ENCODE measurements at places on chromosomes 12 and 14.

- no peak for DNase-seq
Observed at GRCh38 chr12:114396153-114396868, 9.6 kb downstream of the TBX5 start.

DNA sequence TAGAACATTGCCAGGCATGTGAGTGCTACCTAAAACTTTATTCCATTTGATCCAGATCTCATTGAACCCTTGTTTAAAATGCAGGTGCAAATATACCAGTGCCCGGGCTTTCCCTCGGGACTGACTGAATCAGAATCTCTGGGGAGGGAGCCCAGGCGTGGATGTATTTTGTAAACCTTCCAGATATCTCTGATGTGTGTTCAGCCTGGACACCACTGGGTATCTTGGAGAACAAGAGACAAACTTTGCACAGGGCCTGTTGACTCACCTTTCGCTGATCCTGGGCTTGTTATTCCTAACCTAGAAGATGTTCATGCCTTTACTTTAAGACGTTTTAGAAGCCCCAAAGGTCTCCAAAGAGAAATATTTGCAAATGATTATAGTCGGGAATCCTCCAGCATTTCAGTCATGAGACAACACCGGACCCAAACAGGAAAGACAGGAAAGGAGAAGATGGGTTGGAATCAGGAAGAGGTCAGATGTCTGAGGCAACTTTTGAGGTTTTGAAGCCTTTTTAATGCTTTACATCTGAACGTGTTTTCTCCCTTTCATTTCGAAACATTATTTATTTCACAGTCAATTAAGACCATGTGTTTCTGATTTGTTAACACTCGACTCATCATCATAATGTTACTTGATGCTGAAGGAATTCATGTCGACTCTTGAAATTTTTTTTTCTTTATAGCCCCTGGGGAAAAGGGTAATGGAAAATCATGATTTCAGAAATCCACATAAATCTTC, 118.6 kb downstream of the PLXNC1 start:
- peak; percentile 42 for DNase-seq

- peak; percentile 16 for DNase-seq
Observed at GRCh38 chr12:55469291-55469690, 647 bp downstream of the OR6C70 start.

DNA sequence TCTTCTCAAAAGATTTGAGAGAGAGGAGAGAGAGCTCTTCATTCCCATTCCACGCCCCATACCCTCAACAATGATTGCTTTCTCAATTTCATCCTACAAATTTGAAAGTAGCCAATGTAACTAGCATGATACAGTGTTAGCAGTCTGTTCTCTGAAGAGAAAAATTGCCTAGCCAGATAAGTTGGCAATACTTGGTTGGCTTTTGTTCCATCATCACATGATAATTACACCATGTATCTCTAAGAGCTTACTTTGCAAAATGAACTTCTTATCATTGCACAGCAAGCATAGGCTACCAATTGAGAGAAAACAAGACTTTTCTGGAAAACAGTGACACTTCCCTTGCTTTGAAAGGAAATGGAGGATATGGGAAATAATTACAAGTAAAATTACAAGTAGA, 68.9 kb downstream of the FSCB start:
- no peak for DNase-seq

GRCh38 chr14:93857081-93857480, 68.8 kb upstream of the PRIMA1 start:
- no peak for DNase-seq

GRCh38 chr14:38387821-38388220, 131.9 kb upstream of the CLEC14A start:
- DNase-seq = no peak

DNA sequence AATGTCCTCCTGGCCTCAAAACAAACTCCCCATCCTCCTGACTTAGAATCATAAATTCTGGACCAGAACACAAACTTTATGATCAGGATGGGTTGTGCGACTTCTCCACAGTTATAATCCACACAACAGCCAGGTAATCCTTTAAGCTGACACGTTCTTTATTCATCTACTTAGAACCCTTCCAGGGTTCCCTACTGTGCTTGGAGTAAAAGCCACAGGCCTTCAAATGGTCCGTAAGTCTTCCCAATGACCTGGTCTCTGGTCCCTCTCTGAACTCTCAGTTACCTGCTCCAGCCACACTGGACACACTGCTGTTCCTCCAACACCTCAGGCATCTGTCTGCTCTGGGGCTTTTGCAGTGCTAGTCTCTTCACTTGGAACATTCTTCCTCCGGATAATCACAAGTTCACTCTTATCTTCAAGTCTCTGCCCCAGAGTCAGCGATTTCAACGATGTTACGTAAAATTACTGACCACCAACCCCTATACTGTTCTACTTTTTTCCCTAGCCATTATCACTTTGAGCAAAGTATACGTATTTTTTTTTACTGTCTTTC, 1.7 kb upstream of the RNASE7 start:
- no peak for DNase-seq

DNA sequence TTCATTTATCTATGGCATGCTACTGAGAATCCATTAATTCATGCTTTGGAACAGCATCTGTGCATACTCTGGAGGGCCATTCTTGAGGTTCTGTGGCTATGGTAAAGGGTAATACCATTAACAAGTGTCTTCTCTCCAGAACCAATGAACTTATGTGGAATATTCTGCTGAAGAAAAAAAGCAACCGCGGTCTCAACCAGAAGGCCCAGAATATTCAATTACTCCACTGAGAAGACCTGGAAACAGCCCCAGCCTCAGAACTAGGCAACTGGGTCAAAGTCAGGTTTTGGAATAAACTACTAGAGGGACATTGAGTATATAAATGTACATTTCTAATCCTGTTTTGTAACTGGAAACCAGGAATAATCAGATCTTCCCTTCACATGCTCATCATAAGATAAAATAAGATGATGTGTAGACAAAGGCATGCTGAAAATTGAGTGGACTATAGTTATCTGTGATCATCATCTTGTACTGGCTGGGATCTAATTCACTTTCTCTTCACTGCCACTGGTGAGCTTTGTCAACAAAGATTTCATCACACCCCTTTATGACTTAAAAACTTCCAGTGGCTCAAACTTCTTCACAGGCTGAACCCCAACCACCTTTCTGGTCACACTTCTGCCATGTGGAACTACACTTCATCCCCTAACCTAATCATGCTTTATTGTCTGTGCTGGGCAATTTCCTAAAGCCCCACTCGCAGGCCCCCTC, 6.0 kb downstream of the SPTB start:
- DNase-seq = no peak

All from inflammatory macrophage treated with lipopolysaccharide for 1 hour (primary cell).